ENCODE measurements at places on chromosomes 5 and 9.

DNA sequence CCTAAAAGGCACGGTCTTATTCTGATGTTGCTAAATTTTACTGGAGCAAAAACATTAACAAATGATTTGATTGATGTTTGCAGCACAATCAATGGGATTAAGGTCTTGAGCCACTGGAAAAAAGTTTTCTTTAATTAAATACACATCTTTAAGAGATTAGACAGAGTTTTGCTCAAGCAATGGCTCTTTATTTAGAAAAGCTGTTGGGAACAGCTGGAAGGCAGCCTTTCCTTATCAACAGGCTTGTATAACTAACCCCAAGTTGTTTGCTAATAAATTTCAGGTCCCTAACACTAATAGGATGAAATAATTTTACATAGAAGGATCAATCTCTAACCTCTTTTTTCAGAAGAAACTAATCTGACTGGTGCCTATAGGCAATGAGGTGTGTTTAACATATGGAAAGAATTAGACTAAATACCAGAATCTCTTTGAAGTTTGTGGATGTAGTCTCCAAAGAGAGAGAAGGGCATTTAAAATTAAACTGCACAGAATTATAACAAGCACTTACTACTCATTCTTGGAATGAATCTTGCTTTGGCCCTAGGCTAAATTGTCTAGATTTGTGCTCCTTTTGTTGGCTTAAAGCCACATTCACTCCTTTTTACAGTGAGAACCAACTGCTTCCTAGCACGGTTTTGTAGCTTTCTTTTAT, 67.3 kb upstream of the TNFAIP8 start:
- no peak for DNase-seq

GRCh38 chr5:98713027-98713426, 60.4 kb upstream of the RGMB start:
- no peak for DNase-seq

GRCh38 chr5:78008356-78008967, 232.3 kb upstream of the TBCA start:
- DNase-seq, result peak; percentile 30

- no peak for DNase-seq
These were observed 28.1 kb upstream of the DAB2 start for GRCh38 chr5:39452846-39453245.

DNA sequence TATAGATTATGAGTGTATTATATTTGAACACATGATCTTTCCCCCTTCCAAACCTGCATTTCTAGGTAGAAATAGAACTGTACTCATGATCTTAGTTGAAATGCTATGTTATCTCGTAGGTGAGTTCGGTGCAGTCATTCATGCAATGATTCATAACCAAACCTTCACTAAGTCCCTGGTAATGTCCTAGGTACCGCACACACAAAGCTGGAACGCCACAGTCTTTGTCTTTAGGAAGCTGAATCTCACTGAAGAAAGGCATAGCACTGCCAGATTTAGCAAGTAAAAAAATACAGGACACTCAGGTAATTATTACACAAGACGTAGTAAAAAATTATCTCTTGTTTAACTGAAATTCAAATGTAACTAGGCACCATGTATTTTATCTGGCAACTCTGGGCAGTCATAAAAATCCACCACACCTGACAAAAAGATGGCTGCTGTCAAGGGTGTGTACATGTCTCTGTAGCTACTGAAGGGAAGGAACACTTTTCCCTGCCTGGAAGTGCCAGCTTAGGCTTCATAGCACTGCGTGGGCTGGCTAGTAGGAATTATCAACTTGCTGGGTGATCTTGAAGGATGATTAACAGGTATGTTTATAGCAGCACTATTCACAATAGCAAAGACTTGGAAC, 28.0 kb upstream of the TXN start:
- no peak for DNase-seq

- DNase-seq, result no peak
These were observed 200.6 kb upstream of the ZNF618 start for GRCh38 chr9:113675475-113675941.

- no peak for DNase-seq
These were observed 42.3 kb upstream of the CXXC5 start for GRCh38 chr5:139605887-139606286.

- DNase-seq, result no peak
These were observed 203.5 kb downstream of the TAF11L14 start for GRCh38 chr5:17837757-17838156.

DNA sequence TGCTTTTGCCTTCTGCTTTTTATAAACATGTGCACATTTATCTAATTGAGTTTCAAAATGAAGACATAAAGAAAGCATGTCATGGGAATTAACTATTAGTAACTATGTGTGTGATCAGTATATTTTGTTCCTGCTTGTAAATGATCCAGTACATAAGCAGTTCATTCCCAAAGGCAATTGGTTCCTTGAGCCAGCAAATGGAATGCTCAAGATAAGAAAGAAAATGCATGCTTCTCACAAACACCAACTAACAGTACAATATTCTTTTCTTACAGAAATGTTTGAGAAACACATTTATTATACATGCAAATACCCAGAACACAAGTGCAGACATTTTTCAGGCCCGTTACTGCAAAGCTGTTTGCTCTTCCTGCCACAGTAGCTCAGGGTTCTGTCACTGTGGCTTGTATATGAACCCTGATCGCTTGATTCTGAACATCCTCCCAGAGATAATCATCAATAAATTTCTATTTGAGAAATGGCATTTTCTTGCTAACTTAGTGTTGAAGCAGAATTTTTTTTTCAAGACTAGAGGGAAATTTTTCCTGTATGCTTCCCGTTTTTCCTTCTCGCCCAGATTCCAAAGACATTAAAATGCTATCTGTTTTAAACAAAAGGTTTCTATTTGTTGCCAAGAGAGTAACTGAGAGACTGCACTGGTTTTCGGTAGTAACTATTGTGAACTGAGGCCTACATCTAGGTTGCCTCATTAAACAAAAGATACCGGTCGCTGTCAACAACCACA, 1.9 kb downstream of the GNAQ start:
- DNase-seq, result no peak

GRCh38 chr9:78207901-78208300, 28.0 kb upstream of the CEP78 start:
- DNase-seq, result no peak

GRCh38 chr9:97604901-97605645, 28.1 kb downstream of the TSTD2 start:
- no peak for DNase-seq

- no peak for DNase-seq
These were observed 59.5 kb downstream of the VAV2 start for GRCh38 chr9:133932633-133933032.

DNA sequence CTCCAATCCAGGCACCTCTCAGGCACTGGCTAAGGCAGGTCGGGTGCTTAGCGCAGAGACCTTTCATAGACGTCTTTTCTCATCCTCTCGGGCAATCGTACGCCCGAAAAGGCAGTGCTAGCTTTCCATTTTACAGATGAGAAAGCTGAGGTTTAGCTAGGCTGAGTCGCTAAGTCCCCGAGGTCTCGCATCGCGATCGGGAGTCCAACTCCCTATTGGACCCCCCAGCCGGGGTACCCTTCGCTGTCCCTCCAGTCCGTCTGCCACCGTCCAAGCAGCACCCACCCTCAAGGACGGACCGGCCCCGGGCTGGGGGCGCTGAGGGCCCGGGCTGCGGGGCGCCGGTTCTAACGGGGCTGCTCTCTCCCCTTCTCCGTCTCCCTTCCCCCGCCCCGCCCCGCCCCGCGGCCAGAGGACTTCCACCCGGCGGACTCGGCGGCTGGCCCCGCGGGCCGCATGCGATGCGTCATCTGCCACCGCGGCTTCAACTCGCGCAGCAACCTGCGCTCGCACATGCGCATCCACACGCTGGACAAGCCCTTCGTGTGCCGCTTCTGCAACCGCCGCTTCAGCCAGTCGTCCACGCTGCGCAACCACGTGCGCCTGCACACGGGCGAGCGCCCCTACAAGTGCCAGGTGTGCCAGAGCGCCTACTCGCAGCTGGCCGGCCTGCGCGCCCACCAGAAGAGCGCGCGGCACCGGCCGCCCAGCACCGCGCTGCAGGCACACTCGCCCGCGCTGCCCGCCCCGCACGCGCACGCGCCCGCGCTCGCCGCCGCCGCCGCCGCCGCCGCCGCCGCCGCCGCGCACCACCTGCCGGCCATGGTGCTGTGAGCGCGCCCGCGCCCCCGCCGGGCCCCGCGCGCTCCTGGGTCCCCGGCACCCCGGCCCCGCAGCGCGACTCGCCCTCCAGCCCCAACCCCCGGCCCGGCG, 12.5 kb upstream of the EXOSC2 start:
- DNase-seq, result peak; percentile 15

DNA sequence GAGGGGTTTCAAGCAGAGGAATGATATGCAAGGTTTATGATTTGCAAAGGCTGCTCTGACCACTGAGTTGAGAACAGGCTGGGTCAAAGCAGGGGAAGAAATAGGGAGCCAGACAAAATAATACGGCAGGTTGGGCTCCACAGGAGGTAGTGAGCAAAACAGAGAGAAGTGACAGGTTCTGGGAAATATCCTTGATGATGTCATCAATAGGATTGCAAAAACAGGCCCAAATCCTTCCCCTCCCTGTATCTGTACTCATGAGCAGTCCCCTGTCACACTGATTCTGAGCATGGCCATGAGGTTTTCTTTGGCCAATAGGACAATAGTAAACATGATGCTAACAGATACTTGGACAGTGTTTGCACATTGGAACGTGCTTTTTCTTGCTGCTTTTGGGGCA, 471.8 kb upstream of the BRINP1 start:
- no peak for DNase-seq

DNA sequence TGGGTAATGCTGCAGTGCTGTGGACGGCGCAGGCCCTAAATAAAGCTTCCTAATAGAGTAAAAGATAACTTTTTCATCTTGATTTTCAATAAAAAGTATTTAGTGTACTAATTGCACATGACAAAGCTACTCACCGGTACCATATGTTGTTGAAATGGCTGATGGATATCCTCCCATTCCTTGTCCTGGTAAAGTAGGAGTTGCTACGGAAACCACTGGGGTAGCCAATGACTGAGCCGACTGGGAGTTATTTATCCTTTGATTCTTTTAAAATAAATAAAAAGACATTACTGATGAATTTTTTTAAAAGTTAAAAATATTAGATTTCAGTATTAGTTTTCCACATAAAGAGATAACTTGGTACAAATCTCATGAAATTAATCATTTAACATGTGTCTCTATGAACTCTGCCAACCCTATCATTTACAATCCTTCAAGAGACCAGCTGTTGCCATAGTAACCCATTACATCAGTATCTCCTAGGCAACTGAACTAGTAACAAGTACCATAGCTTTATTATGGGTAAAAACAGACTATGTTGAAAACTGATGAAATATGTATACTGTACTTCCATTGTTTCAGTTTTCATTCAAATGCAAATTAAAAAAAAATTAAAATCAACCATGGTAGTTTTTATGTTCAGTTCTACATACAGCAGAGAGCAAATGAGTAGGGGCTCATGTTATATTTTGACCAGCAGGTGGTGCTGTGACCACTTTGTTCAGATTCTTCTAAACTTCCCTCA, 153.7 kb downstream of the MEF2C start:
- peak; percentile 37 for DNase-seq

- no peak for DNase-seq
These were observed 337.4 kb downstream of the ADAMTS6 start for GRCh38 chr5:65144136-65144871.

GRCh38 chr5:11150976-11151375, 389.9 kb upstream of the DAP start:
- no peak for DNase-seq

GRCh38 chr5:109709225-109709624, 19.5 kb downstream of the MAN2A1 start:
- no peak for DNase-seq

DNA sequence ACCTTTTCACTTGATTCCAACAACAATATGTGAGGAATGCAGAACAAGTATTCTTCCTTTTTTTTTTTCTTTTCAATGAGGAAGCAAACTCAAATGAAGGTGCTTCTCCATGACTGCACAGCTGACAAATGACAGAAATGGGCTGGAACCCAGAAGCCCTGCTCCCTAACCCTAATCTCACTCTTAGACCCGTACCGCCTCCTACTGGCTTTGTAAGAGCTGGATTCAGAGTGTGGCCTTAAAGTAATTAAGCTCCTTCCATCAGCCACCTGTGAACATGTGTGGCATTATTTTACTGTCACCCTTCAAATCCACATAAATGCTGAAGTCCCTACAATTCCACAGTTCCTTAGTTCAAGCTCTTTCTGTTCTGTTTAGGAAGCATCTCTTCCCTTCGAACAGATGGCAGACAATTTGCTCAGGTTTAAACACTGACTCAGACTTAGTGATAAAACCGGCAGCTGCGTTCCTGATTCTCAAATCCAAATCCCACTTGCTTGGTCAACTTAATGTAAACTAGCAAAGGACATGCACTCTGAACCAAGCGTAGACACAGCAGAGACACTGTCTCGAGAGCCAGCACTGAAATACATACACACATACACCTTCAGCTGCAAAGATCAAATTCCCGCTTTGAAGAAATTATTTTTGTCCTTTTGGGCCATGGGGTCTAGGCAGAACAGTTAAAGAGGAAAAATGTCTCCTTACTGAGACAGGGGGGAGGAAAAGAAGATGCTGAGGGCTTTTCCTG, 316.7 kb upstream of the TLE4 start:
- no peak for DNase-seq

- DNase-seq, result no peak
These were observed 1.7 kb upstream of the CNTRL start for GRCh38 chr9:121073038-121073437.

- no peak for DNase-seq
These were observed 42.0 kb upstream of the TIMD4 start for GRCh38 chr5:157004893-157005551.

- no peak for DNase-seq
These were observed 321.7 kb downstream of the SH3GL2 start for GRCh38 chr9:17900606-17901005.

DNA sequence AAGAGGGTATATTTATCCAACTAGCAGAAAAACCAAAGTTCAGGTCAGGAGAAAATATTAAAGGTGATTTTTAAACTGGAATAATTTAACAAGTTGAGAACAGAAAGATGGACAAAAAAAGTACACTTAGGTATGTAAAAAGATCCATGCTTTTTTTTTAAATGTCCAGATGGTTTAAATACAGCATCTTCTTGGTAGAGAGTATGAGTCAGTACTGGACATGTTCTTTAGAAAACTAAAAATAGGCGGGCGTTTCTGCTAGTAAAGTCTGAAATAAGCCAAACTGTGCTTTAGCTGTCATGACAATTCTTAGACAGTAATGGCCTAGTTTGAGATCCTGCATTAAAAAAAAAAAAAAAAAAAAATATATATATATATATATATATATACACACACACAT, 255.9 kb upstream of the ST8SIA4 start:
- DNase-seq, result no peak

DNA sequence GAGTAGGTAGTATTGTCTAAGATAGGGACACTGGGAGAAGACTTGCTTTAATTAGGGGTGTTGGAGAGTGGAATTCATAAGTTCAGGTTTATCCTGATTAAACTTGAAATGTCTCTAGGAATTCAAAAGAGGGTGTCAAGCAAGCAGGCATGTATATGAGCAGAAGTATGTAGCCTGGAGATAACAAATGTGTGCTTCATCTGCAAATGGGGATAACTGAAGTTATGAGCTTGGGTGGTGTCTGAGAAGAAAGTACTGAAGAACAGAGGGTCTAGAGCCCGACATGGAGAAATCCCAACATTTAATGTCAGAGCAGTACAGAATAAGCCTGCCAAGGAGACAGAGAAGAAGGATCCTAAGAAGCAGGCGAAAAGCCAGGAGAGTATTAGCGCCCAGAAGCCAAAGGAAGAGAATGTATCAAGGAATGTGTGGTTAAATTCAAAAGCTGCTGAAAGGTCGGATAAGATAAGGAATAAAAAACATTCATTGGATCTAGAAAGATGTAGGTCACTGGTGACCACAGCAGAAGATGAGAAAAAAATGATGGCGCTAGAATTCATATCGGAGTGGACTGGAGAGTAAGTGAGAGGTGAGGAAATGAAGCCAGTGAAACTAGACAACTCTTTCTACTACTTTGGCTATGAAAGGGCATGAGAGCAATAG, 401.5 kb upstream of the PIK3R1 start:
- DNase-seq, result no peak
